ACHN (cell line): ENCODE measurements at places on chromosomes 16 and 17.
A peak's percentile ranks its signal among the peaks of the same experiment; 100 is the strongest.

GRCh38 chr16:84281074-84281473, 13.6 kb upstream of the WFDC1 start:
- DNase-seq, result peak; percentile 22

GRCh38 chr17:51217946-51218345, 41.9 kb downstream of the MBTD1 start:
- DNase-seq, result no peak

DNA sequence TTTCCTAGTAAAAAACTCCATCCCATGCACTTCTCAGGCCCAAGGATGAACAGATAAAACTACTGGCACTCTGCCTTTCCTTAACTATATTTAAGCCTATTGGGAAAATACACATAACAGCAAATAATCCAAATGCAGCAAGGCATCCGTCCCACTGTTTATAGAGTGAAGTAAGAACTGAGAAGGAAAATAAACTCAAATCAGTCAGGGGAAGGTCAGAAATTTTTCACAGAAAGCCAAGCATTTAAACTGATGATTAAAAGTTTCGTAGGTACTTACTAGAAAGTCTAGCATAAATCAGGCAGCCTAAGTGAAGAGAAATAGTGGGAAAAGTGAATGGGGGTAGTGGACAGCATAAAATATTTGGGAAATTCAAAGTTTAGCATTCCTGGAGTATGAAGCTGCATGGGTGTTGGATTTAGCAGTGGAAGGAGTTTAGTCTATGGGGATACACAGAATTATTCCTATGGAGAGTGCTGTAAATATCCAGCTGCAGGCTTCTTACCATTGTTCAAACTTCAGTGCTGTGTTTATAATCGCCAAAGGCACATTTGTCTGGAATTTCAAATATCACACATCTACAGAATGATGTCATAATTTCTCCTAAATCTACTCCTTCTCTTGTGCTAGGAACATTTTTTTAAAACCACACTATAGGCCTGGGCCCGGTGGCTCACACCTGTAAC, 1131.0 kb upstream of the GOT2 start:
- no peak for DNase-seq

DNA sequence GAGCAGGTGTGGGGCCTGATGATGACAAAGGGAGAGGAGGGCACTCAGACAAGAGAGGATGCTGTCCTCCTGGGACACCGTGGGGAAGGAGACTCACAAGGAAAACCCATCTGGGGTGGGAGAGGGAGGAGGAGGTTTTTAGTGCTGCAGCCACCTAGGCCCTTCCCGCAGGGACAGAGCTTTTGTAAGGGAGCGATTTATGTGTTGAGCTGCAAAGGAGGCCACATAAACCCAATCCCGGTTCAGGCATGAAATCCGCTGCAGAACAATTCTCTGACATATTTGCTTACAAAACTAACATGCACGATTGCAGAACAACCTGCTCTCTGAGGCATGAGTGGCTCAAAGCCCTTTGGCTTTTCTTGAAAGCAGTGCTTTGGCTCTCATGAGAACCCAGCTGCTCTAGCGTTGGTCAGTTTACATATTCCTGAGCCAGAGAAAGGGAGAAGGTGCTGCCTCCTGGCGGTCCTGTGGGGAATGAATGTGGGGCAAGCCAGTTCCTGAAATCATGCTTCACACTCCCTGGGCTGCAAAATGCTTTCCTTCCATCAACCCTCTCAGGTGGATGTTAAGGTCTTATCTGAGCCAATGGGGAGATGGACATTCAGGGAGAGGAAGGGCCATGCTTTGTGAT, 122.4 kb upstream of the NLRP1 start:
- DNase-seq, result peak; percentile 67

DNA sequence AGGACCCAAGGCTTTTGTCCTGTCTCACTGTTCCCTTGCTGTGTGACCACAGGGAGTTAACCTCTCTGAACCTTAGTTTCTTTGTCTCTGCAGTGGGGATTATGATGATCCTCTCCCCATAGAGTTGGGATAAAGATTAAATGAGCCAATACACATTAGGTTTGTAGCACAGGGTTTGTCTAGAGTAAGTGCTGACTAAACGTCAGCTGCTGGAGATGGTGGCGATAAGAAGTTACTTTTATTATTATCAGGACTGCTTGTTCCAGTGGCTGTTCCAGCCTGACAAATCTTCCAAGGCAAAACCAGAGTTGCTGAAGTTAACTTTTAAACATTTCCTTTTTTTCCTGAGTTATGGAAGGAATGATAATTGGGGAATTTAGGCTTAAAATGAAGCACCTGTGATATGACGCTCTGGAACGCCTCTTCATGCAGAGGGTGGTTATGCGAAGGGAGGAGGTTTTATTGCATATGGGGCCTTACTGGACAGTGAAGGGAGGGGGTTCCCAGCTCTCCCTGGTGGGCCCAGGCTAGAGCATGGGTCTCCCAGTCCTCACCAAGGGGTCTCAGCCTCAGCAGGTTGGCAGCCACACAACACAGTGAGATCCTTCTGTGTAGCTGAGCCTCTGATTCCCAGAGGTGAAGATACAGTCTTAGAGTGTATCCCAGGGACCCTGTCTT, 35.8 kb downstream of the PLCG2 start:
- DNase-seq, result no peak

DNA sequence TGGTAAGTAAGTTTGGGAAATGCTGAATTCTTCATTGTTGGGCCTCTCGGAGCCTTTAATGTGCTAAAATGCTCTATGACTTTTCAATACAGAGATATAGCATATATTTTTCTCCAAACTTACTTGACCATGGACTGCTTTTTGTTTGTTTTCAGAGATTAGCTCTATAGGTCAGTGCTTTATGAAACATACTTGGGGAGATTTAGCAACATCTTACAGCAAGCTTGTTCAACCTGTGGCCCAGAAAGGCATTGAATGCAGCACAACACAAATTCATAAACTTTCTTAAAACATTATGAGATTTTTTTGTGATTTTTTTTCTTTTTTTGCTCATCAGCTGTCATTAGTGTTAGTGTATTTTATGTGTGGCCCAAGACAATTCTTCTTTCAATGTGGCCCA, 1.0 kb upstream of the KRTAP3-1 start:
- DNase-seq, result no peak
